Fibroblast of lung (primary cell): ENCODE measurements at places on chromosomes 3 and 15. TPM values are rescaled to one million over a fixed set of nuclear protein-coding genes. Genes with fewer than 3 reads are reported as not detected.

Gene SYNPR
- not detected in 2 replicates for total RNA-seq

Gene PRKCI
- 80.3 and 183 TPM in 2 replicates for total RNA-seq

Gene GRAMD1C
- 2.1 and 7.8 TPM in 2 replicates for total RNA-seq

Gene PAK6
- total RNA-seq: under 0.01 TPM in 1 of 2 replicates, not detected in the other

GRCh38 chr15:38620098-38620497 is 55.5 kb upstream of the RASGRP1 start:
- DNase-seq: no peak

DNA sequence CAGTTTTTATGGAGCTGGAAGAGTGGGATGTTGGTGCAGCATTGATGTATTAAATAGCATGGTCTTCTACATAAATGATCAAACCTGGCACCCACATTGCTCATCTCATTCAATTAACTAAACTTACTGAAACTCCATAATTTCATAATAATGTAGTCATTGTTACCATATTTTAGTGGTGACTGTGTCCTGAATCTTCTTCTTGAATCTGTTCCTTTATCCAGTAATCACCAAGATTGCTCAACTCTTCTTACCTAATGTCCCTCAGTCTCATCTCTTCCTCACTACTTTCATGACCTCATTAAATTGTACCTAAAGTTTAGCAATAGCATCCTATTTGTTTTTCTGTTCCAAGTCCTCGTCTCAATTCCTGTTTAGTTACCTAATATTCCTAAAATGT is 69.8 kb downstream of the FGF7 start:
- DNase-seq: peak; percentile 68

- DNase-seq: no peak
These were observed 94.2 kb downstream of the CGNL1 start for GRCh38 chr15:57470543-57470942.

GRCh38 chr3:158057666-158058065 is 48.6 kb downstream of the SHOX2 start:
- peak; percentile 5 for DNase-seq

DNA sequence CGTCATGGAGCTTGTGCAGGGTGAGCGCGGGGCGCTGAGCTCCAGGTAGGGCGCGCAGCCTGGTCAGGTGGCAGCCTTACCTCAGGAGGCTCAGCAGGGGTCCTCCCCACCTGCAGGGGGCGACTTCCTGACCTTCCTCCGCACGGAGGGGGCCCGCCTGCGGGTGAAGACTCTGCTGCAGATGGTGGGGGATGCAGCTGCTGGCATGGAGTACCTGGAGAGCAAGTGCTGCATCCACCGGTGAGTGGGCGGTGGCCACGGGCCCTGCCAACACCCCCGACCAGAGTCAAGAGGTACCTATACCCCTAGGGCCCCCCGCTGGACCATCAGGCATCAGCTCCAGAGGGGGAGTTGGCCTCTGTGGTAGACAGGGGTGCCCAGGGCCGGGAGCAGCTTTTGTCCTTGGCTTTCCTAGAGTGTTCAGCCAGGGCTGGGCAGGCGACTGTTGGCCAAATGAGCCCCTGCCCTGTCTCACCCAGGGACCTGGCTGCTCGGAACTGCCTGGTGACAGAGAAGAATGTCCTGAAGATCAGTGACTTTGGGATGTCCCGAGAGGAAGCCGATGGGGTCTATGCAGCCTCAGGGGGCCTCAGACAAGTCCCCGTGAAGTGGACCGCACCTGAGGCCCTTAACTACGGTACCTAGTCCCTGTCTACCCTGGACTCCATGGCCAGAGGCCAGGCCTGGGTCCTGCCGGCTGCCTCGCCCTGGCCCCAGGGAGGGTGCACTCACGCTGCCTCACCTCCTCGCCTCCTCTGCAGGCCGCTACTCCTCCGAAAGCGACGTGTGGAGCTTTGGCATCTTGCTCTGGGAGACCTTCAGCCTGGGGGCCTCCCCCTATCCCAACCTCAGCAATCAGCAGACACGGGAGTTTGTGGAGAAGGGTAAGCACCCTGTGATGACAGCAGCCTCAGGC is 9.1 kb downstream of the FES start:
- DNase-seq: no peak

- peak; percentile 62 for DNase-seq
These were observed 2.5 kb downstream of the XIRP1 start for GRCh38 chr3:39189959-39190269.
